Activated CD4-positive, alpha-beta memory T cell treated with anti-CD3 and anti-CD28 coated beads, Interleukin-2, amount 10 ng/mL, durations not matched to agents 7 days and 5 days (primary cell): ENCODE measurements at places on chromosomes 3 and 15. TPM values are rescaled to one million over a fixed set of nuclear protein-coding genes. Genes with fewer than 3 reads are reported as not detected.

DNA sequence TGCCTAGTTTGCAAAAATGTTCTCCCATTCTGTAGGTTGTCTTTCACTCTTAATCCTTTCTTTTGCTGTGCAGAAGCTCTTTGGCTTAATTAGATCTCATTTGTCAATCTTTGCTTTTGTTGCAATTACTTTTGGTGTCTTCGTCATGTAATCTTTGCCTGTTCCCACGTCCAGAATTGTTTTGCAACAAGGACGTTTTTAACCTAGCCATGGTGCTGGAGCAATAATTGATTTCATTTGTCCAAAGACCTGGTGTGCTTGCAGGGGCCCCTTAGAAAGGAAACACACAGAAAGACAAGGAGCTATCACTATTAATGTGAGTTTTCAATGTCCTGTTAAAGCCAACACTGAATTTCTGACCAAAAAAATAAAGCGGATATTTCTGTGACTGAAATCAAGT is 89.1 kb upstream of the GALNT15 start:
- no peak for DNase-seq

- peak; percentile 43 for DNase-seq
These were observed 26.7 kb downstream of the FLNB start for GRCh38 chr3:58034738-58035523.

DNA sequence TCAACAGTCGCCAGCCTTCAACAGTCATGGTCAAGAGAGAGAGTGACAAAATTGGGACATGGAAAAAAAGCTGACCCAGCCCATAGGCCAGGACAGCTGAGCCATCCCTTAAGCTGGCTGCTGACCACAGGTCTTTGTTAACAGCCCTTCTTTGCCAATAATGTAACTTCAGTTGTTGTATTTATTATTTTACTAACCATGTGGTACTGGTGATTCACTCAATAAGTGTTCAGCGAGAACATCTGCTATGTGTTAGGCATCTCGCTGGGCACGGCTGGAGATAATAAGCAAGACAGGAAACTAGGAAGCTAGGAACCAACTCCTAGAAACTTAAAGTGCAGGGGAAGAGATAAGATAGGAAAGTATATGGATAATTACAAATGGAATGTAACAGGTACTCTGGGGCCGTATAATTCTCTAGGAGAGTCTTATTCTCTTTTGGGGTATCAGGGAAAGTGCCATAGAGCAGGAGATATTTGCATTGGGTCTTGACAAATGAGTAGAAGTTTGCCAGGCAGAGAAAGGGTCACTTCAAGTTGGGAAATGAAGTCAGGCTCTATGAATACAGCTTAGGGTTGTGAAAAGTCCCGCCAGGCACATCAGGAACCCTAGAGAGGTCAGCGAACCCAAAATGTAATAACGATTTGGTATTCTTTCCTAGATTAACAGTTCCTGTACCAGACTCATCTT is 84.0 kb upstream of the TRA2B start:
- no peak for DNase-seq

CIB2 gene
- 0.91 TPM for total RNA-seq

CFAP91 gene
- not detected for total RNA-seq
